Activated CD4-positive, alpha-beta T cell treated with anti-CD3 and anti-CD28 coated beads, Interleukin-2, amount 10 ng/mL, durations not matched to agents 7 days and 5 days (primary cell): ENCODE measurements at places on chromosomes 12 and 14.

- DNase-seq: no peak
These were observed 182.4 kb upstream of the CCND2 start for GRCh38 chr12:4091016-4091743.

- no peak for DNase-seq
These were observed 338.0 kb upstream of the RPL10L start for GRCh38 chr14:46989566-46989965.

GRCh38 chr12:96260231-96260630 is 66.1 kb downstream of the ELK3 start:
- DNase-seq: no peak

GRCh38 chr14:75518625-75519024 is 3.6 kb upstream of the BATF start:
- peak; percentile 41 for DNase-seq

- DNase-seq: no peak
These were observed 128.3 kb upstream of the FGD4 start for GRCh38 chr12:32270818-32271710.

GRCh38 chr14:87067061-87067460 is 925.9 kb downstream of the GALC start:
- DNase-seq: no peak

- no peak for DNase-seq
These were observed 41.6 kb downstream of the DUSP16 start for GRCh38 chr12:12521044-12521485.

DNA sequence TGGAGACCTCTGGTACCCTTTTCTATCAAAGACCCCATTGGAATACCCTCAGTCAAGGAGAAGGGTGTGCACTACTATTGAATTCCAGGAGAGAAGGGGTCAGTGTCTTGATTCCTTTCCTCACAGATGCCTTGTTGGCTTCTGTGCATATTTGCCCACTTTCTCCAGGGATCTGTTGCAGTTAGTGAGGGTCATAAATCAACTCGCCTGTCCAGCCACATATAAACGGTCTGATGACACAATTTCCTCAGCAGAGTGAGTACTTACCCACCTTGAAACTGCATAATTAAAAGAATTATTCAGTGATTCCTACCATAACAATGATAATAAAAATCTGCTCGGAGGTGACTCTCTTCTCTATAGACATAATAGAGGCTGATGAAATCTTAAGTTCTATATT is 13.9 kb upstream of the DCD start:
- no peak for DNase-seq

DNA sequence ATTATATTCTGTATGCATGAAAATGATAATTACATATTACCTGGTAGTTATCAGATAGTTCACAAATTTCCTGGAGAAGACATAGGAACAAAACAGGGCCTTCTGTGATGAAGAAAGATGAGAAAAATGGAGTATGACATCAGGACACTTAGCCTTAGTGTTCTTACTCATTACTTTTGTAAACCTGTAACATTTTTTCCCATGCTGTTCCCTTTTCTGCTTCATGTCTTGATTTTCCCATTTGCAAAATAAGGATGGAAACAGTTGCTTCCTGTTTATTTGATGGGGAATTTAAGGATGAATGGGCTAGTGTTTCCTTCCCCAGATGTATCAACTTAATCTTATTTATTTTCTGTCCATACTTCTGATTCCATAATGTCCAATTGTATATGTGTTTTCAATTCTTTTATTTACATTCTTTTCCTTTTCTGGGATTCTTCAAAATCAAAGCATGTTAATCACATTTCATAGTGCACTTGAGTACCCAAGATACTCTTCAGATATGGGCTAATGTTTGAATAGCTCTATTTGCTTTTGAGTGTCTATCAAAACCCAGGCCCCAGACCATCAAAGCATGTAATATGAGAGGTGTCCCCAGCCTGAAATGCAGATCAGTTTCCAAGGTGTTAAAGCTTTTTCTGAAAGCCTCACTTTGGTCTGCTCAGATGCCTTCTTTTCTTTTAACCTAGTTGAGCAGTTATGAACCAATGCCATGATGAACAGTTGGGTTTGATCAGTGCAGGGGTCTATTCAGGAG is 260.5 kb downstream of the RAD51B start:
- DNase-seq: no peak

GRCh38 chr12:7868391-7868790 is 4.3 kb downstream of the SLC2A14 start:
- DNase-seq: no peak

DNA sequence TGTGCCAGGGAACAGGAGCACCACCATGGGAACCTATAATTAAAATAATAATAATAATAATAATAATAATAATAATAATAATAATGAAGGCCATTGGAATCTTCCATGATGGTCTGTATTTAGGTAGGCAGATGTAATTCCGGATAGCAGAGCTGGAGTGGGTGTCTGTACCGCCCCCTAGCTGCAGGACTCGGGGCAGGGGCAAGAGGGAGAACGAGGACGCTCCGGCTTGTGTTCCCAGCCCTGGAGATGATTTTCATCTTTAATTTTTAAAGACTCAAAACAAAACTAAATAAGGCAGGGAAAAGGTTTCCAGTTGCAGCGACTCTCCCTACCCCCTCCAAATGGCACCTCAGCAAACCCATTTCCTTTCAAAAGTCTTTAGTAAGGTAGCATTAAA is 501.1 kb downstream of the VRK1 start:
- DNase-seq: no peak

DNA sequence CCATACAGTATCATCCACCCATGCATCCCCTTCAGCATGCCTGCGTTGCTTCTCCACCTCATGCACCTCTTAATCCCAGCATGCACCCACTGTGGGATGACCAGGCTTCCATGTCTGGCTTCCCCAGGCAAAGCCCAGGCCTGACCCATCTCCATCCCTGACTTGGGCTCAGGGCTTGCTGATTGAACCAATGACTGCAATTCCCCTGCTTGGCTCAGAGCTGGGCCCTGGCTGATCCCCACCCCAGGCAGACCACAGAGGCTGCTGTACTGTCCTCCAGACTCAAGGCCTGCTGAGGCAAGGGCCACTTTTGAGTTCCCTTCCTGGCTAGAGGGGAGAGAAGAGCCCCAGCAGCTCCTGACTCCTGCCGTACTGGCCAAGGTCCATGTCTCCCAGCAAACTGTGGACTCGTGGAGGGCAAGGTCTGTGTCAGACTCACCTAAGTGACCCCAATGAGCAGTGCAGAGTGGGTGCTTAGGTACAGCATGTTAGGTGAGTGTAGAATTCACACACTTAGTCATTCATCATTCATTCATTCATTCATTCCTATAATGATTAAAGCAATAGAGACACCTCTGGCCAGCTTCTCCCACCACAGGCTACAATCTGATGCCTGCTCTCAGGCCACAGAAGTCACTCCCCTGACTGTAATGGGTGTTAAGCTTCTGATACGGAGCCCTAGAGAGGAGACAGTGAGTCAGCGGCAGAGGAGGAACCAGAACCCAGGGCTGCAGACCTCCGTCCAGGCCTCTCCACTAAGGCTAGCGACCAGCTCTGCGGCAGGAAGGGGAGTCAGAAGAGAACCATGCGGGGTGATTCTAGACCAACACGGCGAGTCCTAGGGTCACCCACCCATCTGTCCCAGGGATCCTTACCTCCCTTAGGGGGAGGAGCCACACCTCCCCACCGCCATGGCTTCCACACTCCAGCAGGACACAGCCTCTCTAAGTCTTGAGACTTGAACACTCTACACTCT is 2.9 kb downstream of the BEGAIN start:
- DNase-seq: no peak

- no peak for DNase-seq
These were observed 217.6 kb downstream of the EFCAB11 start for GRCh38 chr14:89736881-89737280.

DNA sequence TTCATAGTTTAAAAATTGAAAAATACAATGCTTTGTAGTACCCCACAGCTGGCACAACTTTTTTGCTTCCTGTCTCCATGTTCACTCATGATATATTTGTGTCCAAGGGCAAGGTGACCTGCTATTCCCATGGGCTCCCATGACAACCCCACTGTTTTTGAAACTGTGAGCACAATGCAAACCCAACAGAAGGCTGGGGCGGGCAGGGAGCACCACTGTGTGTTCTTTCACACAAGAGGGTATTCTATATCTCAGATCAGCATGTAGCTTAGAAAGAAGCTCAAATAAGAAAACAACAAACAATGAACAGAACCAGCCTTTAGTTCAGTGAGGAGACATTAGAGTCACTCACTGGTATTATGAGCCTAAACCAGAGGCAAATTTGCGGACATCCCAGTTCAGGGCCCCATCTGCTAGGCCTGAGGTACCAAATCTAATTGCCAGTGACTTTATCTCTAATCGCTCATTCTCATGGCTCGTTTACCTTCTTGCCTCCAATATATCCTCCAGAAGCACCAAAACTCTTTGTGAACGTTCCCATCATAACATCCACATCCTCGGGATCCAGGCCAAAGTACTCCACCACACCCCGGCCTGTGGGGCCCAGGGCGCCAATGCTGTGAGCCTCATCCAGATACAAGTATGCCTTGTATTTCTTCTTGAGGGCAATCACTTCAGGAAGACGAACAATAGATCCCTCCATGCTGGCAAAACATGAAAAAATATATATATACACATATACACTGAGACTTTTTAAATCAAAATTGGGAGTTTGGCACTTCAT is 56.4 kb upstream of the ISM2 start:
- no peak for DNase-seq

DNA sequence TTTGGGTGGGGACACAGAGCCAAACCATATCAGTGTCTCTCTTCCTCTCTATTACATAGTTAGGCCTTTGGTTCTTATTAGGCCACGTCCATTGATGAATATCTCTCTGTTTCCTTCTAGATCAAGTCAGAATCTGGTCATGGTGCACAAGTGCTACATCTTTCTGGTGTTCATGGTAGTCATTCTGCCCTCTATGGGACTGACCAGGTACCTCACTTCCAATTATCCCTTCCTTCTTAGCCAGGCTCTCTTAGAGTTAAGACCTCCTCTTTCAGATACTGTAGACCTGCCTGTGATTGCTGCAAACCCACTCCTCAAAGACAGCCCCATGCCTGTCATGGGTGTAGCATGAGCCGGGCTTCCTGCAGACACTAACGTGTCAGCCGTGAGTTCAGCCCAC is 25.2 kb downstream of the NGB start:
- no peak for DNase-seq

DNA sequence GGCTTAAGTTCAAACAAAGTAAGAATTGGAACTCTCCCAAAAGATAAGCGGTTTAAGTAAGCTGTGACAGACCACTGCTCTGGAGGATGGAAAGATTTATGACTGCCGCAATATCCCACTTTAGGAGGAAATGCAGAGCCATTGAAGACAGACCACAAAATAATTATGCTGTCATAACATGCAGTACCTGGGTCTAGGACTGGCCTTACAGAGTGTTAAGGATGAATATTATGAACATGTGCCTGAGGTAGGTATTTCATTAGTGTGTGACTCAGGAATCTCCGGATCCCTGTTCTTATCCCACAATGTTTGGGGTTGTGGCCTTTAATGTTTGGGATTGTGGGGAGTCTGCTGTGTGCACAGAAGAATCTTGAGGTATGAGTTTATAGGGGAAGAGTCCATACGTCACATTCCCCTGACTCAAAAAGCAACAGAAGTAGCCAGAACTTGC is 114.9 kb downstream of the SAMD4A start:
- DNase-seq: no peak

GRCh38 chr12:18718462-18718861 is 19.4 kb downstream of the PLCZ1 start:
- DNase-seq: no peak
